ENCODE measurements at places on chromosomes 2 and 18.

- DNase-seq = no peak
Observed at GRCh38 chr2:64749446-64749845, 95.7 kb upstream of the SERTAD2 start.

DNA sequence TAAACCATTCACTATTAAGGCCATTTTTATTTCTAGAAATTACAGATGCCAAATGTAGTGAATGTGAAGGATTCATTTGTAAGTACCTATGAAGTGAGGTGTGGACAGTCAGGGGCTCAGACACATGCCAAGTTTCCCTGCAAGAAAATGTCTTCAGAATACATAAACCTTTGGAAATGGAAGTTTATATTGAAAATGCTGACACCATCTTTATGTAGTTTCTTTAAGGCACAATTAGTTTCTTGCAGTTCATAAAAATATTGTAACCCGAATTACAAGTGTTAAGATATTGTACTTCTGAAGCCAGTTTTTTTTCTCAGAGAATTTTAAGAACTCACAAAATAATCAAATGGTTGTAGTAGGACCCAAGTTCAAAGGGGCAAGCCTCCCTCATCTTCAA lies 66.1 kb upstream of the LYPD1 start:
- no peak for DNase-seq

- DNase-seq = no peak
Observed at GRCh38 chr2:231337807-231338759, 57.4 kb upstream of the B3GNT7 start.

GRCh38 chr2:233437439-233437955 lies 83.2 kb downstream of the DGKD start:
- DNase-seq = no peak

DNA sequence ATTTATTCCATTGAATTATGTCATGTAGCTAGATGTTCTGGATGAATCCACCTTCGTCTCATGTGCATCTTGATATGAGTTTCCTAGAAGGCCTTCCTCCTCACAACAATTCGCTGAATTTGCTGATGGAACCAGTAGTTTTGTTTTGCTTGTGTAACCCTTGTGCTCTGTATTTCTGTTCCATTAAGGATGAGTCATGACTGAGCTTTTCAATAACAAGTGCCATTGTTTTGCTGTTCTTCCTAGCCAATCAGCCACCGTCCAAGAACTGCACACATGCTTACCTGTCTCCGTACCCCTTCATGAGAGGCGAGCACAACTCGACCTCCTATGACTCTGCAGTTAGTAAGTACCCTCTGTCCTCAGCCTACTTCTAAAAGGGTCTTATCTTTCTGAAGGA lies 2.3 kb downstream of the TMEM182 start:
- no peak for DNase-seq

DNA sequence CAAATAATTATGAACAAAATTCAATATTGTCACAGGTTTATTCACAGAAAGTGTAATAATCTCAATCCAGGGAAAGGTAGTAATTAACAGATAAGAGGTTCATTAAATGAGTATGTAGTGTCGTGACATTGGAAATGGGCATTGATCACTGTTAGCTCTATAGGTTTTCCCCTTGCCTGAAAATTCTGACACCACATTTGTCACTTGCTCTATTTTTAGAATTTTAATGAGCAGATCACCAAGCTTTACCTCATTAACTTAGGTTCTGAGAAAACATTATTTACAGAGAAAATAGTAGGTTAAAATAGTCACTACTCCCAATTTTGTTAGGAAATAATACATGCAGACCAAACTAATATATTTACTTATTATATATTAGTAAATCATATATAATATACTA lies 344.0 kb downstream of the DSC3 start:
- DNase-seq = no peak

GRCh38 chr2:8822218-8822617 lies 15.2 kb downstream of the KIDINS220 start:
- DNase-seq = no peak

DNA sequence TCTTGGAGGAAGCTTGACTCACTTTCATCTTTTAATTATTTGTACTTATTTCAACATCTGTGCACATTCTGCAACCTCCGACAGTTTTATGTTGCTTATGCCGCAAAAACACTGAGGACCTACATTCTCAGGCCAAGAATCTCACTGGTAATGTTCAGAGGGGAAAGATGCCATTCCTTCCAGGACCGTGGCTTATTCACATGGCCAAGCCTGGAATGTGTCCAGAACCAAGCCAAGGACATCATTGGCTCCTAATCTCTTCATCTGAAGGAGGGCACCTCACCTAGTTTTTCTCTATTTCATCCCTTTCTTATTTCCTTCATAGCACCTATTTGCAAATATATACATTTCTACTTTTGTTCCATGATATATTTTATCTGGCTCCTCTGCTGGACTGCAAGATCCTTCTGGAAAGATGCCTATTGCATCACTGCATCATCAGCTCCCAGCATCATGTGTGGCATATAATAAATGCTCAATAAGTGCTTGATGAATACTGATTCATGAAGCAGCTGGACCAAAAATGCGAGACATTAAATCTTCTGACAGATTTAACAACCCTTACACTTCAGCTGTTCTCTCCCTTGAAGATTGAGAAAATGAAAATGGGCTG lies 377.1 kb downstream of the TNS1 start:
- no peak for DNase-seq
